CD4-positive, alpha-beta T cell treated with Interleukin-21 for 1 hour (primary cell): ENCODE measurements at places on chromosomes 3 and 15.

DNA sequence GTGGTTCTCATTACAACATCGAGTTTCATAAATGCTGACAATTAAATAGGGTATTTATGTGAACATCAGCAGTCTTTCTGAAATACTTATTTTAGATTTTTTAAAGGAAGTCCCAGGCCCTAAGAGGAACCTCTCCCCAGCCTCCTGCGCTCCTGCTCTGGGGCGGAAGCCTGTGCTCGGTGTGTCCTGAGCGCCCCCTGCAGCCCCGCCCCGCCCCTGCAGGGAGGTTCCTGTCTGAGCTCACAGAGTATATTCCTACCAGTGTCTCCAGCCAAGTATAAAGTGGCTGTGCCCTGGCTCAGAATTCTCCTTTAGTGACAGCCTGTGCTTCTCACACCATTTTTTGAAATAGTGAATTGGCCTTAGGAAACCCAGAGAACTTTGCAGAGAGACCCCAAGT is 567.9 kb downstream of the GOLGA6L6 start:
- DNase-seq: no peak

DNA sequence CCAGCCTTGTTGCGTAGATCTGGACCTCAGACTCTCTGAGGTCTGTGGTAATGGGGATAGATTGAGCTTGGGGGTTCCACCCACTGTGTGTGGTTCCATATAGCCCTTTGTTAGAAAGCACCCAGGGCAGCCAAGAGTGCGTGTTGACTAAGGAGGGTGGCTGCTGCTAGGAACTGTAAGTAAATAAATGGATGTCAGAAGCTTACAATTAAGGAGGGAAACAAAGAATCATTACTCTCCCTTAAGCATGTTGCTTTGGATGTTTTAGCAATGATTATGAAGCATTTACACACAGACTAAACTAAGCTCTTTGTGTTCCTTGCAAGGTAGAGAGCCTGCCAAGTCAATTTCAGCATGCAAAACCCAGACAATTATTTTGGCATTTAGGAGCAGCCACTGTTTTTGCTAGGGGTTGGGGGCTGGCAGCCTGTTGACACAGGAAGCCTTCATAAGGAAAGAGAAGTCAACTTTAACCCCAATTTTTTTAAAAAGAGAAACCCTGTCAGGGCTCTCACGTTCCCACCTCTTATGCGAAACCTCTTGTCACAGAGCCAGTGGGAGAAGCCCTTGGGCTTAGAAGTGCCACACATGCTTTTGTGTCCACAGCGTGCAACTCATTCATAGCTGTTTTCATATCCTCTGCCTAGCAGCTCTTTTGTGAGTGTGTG is 127.8 kb downstream of the CMSS1 start:
- DNase-seq: no peak

GRCh38 chr3:129934234-129935123 is 40.0 kb upstream of the TRH start:
- DNase-seq: peak; percentile 40

DNA sequence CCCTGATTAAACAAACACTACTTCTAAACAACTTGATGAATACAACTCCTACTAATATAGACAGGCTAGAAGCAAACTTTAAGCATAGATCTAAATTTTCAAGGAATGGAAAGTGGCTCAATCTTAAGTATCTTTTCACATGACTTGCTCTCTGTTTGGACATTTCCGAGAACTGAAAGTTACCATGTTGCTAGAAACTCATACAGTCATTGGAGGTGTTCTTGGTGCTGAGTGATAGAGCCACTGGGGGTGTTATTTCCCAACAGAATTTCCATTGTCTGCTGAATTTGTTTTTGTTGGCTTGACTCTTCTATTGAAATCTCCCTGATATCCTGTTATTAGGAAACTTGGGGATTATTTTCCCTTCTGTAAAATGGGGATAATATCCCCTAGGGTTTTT is 264.5 kb upstream of the RASGRP1 start:
- DNase-seq: no peak

DNA sequence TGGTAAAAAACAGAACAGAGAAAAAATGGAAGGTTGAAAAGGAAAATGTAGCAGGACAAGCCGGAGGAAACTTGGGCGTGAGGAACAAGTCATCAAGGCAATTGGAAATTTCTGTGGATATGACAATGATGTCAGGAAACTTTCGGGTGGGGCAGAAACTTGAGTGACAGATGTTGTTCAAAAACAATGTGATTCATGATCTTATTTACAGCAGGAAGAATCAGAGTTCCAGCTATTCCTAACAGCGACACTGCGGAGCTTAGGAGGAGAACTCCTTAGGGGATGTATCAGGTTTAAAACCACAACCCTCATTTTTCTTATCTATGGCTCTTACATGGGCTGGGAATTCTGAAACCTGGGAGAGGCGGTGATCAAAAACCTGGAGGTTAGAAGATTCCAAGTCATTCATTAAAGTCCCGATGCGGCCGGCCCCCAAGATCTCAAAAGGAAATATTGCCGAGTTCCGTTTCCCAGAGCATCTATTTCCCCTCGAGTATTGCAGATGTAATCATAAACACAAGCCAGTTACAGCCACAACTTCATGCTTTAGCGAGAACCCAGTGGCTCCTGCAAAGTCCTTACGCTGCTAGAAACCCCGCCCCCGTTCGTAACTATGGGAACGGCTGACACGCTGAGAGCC is 659 bp upstream of the ARRDC4 start:
- DNase-seq: no peak

DNA sequence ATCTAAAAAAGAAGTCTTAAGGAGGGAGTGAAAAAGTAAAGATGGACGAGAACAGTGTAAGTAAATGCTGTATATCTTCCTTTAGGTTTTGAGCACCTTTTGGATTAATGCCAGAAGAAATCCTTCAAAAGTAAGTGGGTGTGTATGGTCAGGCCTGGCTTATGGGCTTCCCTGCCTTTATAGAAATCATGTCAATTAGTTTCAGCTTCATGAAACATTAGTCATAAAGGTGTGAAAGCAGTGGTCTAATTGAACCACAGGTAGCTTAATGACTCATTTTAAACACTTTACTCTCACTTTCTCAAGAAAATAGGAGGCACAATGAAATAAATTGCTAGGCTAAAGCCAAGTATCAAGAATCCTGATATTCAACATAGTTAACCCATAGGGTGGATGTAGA is 467.4 kb upstream of the DPPA4 start:
- peak; percentile 61 for DNase-seq

DNA sequence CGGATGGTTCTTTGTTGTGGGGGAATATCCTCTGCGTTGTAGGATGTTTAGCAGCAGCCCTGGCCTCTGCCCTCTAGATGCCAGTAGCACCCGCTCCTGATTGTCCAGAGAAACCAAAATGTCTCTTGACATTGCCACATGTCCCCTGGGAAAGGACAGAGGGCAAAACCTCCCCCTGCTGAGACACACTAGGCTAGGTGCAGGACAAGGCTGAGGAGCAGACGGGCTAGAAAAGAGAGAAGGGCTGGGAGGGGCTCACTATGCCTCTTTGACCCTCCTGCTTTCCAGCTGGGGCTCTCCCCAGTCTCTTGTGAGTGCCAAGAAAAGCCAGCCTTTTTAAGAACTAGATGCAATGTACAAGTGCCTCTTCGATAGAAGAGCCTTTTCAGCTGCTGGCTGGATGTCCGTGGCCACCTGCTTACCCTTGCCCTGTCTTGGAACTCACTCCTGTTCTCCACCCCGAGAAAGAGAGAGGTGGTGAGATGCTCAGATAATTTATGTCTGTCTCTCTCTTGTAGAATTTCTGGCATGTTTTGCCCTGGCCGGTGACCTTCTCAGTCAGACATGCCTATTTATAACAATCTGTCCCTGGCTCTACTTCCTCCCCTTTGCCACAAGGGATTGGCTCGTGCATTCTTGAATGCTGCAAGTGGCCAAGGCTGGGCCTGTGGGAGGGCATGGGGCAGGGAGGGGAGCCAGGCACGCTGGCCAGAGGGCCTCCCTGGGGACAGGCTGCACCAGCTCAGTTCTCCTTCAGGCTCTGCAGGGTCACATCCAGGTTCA is 142.6 kb downstream of the RPLP1 start:
- no peak for DNase-seq

GRCh38 chr3:117630885-117631284 is 921.3 kb downstream of the TUSC7 start:
- no peak for DNase-seq

DNA sequence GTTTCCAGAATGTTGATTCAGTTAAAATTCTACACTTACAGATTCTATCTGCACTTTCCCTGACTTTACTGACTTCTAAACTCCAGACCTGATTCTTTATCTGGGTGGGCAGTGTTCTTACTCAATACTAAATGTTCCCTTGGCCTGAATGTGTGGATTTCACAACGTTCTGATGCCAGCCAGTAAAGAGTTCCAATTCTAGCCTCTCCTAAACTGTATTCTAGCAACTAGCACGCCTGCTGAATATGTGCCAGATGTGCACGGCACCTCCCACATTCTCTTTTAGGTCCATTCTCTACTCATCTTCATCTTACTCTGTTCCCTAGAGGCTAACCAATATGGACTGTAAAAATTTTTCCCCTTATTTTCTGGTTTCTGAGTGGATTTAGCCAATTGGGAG is 479.5 kb upstream of the AGTR1 start:
- DNase-seq: no peak

DNA sequence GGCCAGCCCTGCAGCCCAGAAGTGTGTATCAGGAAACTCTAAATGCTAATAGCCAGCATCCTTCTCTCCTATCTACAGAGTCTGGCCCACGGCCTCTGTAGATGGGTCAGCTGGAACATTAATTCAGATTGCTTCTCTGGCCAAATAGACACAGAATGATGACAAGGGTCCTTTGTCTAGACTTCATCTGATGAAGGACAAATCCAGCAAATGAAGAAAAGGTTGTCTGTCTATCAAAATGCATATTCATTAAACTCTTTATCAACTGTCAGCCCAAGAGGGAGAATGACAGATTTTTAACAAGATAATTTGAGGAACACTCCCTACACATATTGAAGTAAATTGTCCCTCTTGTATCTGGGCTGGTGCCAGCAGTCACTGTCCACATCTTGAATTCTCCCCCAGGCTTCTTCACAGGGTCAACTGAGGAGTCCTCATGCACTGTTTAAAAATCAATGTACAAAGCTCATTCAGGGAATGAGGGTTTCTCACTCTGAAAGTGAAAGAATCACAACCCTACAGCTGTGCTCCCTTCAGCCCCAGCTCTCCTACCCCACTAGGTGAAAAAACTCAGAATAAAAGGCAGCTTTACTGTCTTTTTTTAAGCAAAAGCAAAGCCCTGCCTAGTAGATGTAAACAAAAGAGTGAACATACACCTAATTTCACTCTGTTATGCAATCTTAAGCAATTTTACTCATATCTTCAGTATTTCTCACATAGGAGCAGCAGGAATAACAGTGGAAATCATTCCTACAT is 507.7 kb downstream of the IGSF11 start:
- DNase-seq: no peak

- DNase-seq: no peak
These were observed 45.8 kb downstream of the CDC25A start for GRCh38 chr3:48142316-48142870.

DNA sequence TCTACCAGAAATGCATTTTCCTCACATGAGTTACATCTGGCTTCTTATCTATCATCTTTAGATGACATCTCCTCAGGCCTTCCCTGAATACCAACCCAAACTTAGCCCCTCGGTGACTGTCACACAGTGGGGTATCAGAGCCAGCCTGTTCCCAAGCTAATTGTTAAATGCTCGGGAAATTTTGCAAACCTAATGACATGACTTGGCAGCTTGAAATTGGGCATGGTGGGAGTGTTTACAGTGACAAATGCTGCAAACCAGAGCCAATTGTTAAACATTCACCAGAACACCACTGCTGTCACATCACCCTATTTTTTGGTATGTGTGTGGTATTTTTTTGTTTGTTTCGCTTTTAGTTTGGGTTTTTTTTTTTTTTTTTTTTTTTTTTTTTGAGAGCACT is 130.8 kb downstream of the HCN4 start:
- DNase-seq: no peak

GRCh38 chr3:38496131-38496910 is at the start of gene EXOG:
EXOG (plus strand) TSS chr3:38496340; CDS start chr3:38496368, 28 bp downstream.
- DNase-seq: peak; percentile 95

- no peak for DNase-seq
These were observed 13.1 kb downstream of the SLC6A6 start for GRCh38 chr3:14415501-14415900.

DNA sequence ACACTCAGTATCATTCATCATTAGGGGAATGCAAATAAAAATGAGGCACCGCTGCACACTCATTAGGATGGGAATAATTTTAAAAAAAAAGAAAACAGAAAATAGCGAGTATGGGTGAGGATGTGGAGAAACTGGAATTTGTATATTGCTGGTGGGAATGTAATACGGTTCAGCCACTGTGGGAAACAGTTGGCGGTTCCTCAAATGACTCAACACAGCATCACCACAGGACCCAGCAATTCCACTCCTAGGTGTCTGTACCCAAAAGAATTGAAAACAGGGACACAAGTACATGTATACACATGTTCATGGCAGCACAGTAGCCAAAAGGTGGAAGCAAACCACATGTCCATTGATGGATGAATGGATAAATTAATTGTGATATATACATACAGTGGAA is 35.2 kb upstream of the RFTN1 start:
- DNase-seq: no peak

DNA sequence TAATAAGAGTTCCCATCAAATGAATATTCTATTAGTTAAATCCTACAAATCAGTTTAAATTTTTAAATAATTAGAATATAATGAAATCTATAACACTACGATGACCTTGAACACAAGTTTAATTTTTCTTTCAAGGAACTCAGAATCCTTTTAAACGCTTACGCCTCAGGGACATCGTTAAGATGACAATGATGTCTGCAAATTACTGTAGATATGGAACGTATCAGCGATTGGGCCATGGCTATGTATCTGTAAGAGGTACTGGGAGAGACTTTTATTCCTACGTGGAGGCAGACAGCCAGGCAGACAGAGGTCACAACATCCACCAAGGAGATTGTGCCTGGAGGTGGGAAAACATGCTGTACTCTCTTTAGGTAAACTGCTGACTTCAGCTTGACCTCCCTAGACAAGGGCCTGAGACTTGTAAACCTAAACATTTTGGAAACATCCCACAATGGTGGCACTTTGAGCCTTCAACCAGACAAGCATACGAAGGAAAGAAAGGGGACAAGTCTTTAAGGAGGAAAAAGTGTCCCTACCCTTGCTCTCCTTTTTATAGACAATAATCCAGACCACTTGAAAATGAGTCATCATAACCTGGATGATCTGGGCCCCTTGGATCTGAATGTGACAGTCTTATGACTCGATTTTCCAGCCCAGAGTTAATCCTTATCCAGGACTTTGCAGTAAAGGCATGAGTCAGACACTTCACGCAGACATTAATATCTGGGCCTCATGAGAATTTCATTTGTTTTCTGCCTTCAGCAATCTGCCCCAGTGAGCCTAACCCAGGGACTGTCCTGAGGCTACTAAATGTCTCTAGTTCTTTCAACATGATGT is 6.8 kb upstream of the LDHAL6B start:
- DNase-seq: no peak

GRCh38 chr3:50325497-50326181 is 2.4 kb downstream of the TUSC2 start:
- no peak for DNase-seq

- DNase-seq: no peak
These were observed 11.1 kb upstream of the MCF2L2 start for GRCh38 chr3:183439515-183439914.

- no peak for DNase-seq
These were observed 124.6 kb downstream of the IGF1R start for GRCh38 chr15:98772895-98773294.
